SJSA1 (cell line): ENCODE measurements at places on chromosomes 12 and 14. TPM values are rescaled to one million over a fixed set of nuclear protein-coding genes. Genes with fewer than 3 reads are reported as not detected.

DNA sequence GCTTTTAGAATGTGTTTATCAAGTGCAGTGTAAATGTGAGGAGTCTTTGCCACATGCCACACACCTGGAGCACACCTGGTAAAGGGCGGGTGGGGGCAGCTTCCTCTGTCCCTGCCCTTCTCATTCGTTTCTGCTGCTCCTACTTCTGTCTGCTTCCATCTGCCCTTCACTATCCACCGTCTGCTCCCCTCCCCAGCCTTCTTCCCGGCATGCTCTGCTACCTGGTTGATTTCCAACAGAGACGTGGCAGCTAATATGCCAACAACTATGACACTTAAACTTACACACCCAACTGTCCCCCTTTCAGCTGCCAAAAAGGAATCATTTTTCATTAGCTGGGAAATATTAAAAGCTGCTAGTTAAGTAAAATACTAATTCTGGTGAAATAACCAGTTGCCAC, 9.1 kb upstream of the CARMIL3 start:
- no peaks in the 10 kb centered on the region for H3K4me1 ChIP-seq
- H3K4me3 ChIP-seq, result no peak overlapping the region

The TWF1 gene
- total RNA-seq, result 135 and 203 TPM in 2 replicates

GRCh38 chr12:24979976-24980730, 31.3 kb upstream of the BCAT1 start:
- H3K27me3 ChIP-seq, result no peaks in the 10 kb centered on the region
- no peak overlapping the region for H3K27ac ChIP-seq
- H3K4me1 ChIP-seq, result no peaks in the 10 kb centered on the region
- no peaks in the 10 kb centered on the region for H3K36me3 ChIP-seq

The KRT7 gene
- total RNA-seq, result 2.1 and 16.1 TPM in 2 replicates

DNA sequence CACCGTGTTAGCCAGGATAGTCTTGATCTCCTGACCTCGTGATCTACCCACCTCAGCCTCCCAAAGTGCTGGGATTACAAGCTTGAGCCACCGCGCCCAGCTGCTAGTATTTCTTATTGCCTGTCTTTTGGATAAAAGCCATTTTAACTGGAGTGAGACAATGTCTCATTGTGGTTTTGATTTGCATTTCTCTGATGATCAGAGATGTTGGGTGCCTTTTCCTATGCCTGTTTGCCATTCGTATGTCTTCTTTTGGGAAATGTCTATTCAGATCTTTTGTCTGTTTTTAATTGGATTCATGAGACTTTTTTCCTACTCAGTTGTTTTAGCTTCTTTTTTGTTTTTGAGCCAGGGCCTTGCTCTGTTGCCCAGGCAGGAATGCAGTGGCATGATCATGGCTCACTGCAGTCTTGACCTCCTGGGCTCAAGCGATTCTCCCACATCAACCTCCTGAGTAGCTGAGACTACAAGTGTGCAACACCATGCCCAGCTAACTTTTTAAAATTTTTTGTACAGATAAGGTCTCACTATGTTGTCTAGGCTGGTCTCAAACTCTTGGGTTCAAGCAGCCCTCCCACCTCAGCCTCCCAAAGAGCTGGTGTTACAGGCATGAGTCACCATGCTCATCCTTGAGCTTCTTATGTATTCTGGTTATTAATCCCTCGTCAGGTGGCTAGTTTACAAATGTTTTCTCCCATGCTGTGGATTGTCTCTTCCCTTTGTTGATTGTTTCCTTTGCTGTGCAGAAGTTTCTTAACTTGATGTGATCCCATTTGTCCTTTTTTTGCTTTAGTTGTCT, 65.9 kb downstream of the ACACB start:
- H3K36me3 ChIP-seq, result no peaks in the 10 kb centered on the region
- H3K27me3 ChIP-seq, result no peaks in the 10 kb centered on the region
- H3K27ac ChIP-seq, result no peak overlapping the region
- no peak for DNase-seq
- H3K4me1 ChIP-seq, result no peaks in the 10 kb centered on the region

DNA sequence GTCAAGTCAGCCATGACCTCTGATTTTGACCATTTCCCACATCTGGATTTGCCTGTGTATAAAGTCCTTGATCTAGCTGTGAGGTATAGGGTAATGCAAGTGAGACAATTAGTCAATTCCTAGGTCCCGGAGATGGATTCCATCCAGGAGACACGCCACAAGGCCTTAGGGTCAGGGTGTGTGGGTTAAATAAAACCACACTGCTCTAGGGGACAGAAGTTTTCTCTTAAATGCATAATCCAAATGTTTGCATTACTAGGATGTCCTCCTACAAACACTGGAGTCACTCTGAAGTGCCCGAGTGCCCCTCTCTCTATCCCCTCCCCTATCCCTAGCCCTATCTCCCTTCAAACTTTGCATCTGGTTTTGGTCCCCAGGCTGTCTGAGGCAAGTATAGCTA, 26.8 kb downstream of the LRIG3 start:
- peaks cover 45% of the 10 kb centered on the region for H3K36me3 ChIP-seq
- no peaks in the 10 kb centered on the region for H3K27me3 ChIP-seq
- no peak overlapping the region for H3K4me3 ChIP-seq
- H3K4me1 ChIP-seq, result peaks cover 18% of the 10 kb centered on the region
- no peak for DNase-seq

The PRH2 gene
- not detected in 2 replicates for total RNA-seq

The PEX5 gene
- total RNA-seq, result 18.7 and 24.8 TPM in 2 replicates

GRCh38 chr12:113477171-113477841, 5.6 kb upstream of the LHX5 start:
- no peak overlapping the region for H3K27ac ChIP-seq
- peaks cover 76% of the 10 kb centered on the region for H3K27me3 ChIP-seq
- H3K4me1 ChIP-seq, result no peaks in the 10 kb centered on the region; the same call in 1 of the 2 replicates
- no peak for DNase-seq
- no peaks in the 10 kb centered on the region for H3K36me3 ChIP-seq
- no peak overlapping the region for H3K4me3 ChIP-seq

DNA sequence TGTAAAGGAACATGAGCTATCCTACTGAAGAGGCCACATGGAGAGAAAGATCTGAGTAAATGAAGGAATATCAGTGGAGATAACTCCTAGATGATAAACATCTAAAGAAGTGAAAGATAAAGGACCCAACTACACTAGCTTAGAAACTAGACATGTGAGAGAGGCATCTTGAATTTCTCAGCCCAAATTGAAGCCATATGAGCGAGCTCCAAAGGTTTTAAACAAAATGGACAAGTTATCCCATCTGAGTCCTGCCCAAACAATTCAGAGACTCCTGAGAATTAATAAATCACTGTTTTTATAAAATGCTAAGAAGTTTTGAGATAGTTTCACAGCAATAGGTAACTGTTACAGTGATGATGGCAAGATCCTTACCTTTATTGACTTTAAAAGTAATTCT, 438.9 kb downstream of the NAV3 start:
- no peaks in the 10 kb centered on the region for H3K4me1 ChIP-seq
- no peaks in the 10 kb centered on the region for H3K27me3 ChIP-seq
- no peak overlapping the region for H3K4me3 ChIP-seq
- no peak for DNase-seq

GRCh38 chr14:31529053-31529452, 32.2 kb upstream of the NUBPL start:
- H3K4me1 ChIP-seq, result no peaks in the 10 kb centered on the region
- no peak overlapping the region for H3K4me3 ChIP-seq
- no peaks in the 10 kb centered on the region for H3K27me3 ChIP-seq
- DNase-seq, result no peak
- H3K27ac ChIP-seq, result no peak overlapping the region
- no peaks in the 10 kb centered on the region for H3K36me3 ChIP-seq

The FGD6 gene
- total RNA-seq, result 8.2 and 8.5 TPM in 2 replicates

- H3K27ac ChIP-seq, result no peak overlapping the region; the same call in 1 of the 2 replicates
- H3K4me1 ChIP-seq, result peaks cover 7% of the 10 kb centered on the region; the same call in 1 of the 2 replicates
- peak; percentile 35 for DNase-seq
- H3K36me3 ChIP-seq, result no peaks in the 10 kb centered on the region
- H3K27me3 ChIP-seq, result no peaks in the 10 kb centered on the region
- H3K4me3 ChIP-seq, result no peak overlapping the region
Measured at GRCh38 chr12:40986001-40986400, 202.1 kb upstream of the PDZRN4 start.

The HIF1A gene
- total RNA-seq, result 162 and 227 TPM in 2 replicates

- peaks cover 4% of the 10 kb centered on the region; the same call in 1 of the 2 replicates for H3K4me1 ChIP-seq
- no peak overlapping the region for H3K27ac ChIP-seq
- no peak for DNase-seq
- no peak overlapping the region for H3K4me3 ChIP-seq
- H3K36me3 ChIP-seq, result no peaks in the 10 kb centered on the region
- peaks cover 5% of the 10 kb centered on the region; the same call in 1 of the 2 replicates for H3K27me3 ChIP-seq
Measured at GRCh38 chr14:77128414-77128891, 13.1 kb downstream of the ZDHHC22 start.

The LRFN5 gene
- total RNA-seq, result not detected in 2 replicates

The SIX1 gene
- total RNA-seq, result 3.7 and 9.0 TPM in 2 replicates

The TPH2 gene
- 0.11 TPM in 1 of 2 replicates, not detected in the other for total RNA-seq

DNA sequence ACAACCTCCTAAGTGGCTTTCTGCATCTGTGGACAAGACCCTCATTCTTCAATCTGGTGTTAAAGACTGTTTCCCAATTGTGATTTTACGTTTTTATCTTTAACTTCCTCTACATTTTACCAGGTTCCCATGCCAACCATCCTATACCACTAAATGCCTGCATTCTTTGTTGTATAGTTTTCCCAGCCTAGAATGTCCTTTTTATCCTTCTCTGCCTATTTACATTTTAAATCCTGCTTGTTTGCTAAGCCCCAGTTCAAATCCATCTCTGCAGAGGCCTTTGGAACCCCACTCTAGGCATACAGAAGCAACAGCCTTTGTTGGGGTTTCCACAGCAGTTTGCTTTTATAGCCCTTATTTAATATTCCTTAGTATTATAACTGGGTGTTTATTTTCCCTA, 325.1 kb upstream of the DDHD1 start:
- DNase-seq, result no peak
- no peaks in the 10 kb centered on the region for H3K36me3 ChIP-seq
- no peak overlapping the region for H3K4me3 ChIP-seq
- H3K27ac ChIP-seq, result no peak overlapping the region
- H3K4me1 ChIP-seq, result no peaks in the 10 kb centered on the region

- DNase-seq, result no peak
- H3K27me3 ChIP-seq, result no peaks in the 10 kb centered on the region
- H3K4me1 ChIP-seq, result no peaks in the 10 kb centered on the region
- H3K36me3 ChIP-seq, result no peaks in the 10 kb centered on the region
Measured at GRCh38 chr12:120970310-120970709, 8.0 kb upstream of the HNF1A start.

DNA sequence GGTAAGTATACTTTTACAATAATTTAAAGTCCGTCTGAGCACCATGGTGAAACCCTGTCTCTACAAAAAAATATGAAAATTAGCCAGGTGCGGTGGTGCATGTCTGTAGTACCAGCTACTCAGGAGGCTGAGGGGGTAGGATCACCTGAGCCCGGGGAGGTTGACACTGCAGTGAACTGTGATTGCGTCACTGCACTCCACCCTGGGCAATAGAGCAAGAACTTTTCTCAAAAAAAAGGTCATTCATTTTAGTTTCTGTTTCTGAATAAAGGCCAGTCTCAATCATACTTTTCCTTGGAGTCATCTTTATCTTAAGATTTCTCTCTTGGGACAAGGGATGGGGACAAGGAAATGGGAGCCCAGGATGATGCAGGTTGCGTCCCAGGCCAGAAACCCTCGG, 12.9 kb downstream of the ANKRD13A start:
- peaks cover 60% of the 10 kb centered on the region for H3K36me3 ChIP-seq
- no peak overlapping the region for H3K27ac ChIP-seq
- H3K4me3 ChIP-seq, result no peak overlapping the region
- no peaks in the 10 kb centered on the region for H3K4me1 ChIP-seq
- no peak for DNase-seq
- H3K27me3 ChIP-seq, result no peaks in the 10 kb centered on the region

The DHRS2 gene
- 0.21 and 1.2 TPM in 2 replicates for total RNA-seq

The HPD gene
- 0.11 TPM in 1 of 2 replicates, not detected in the other for total RNA-seq

The FAM161B gene
- total RNA-seq, result 0.66 and 1.9 TPM in 2 replicates
